Small intestine (tissue), 16 donors: ENCODE measurements at places on chromosomes 6 and 20.

GRCh38 chr6:121811106-121811505, 375.7 kb downstream of the GJA1 start:
- DNase-seq: no peak

GRCh38 chr20:24131281-24131680, 142.7 kb upstream of the GGTLC1 start:
- no peak for DNase-seq

DNA sequence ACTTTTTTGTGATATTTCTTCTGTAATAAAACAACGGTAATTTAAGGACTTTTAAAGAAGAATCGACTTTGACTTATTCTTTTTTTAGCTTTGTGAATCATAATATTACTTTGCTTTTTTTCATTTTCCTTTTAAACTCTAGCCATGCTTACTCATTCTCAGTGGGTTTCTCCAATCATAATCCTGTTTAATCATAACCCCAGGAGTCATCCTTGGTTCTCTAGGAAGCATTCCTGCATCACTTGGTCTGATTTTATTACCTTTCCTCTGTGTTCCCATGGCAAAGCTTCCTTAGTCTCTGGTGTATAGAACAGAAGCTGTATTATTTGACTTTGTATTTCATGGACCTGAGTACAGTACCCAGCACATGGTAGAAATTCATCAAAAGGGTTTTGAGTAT, 223.5 kb downstream of the CDKAL1 start:
- DNase-seq: no peak

DNA sequence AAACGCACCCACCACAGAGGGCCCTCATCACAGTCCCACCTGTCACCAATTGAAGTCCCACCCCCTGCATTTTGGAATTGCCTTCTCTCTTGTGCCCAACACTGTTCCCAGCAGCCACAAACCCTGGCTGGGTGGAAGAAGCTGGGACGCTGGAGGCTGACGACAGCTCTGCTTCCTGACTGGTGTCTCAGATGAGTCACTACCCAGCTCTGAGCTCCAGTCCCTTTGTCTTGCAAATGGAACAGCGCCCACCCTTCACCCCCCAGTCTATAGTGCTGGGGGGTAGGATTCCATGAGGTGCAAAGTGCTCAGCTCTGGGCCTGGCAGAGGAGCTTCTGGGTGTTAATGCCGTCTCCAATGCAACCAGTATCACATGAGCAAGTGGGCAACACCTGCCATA, 85.3 kb downstream of the DLGAP4 start:
- DNase-seq: no peak

- no peak for DNase-seq
These were observed 55.2 kb upstream of the CBLN4 start for GRCh38 chr20:56060486-56060885.

DNA sequence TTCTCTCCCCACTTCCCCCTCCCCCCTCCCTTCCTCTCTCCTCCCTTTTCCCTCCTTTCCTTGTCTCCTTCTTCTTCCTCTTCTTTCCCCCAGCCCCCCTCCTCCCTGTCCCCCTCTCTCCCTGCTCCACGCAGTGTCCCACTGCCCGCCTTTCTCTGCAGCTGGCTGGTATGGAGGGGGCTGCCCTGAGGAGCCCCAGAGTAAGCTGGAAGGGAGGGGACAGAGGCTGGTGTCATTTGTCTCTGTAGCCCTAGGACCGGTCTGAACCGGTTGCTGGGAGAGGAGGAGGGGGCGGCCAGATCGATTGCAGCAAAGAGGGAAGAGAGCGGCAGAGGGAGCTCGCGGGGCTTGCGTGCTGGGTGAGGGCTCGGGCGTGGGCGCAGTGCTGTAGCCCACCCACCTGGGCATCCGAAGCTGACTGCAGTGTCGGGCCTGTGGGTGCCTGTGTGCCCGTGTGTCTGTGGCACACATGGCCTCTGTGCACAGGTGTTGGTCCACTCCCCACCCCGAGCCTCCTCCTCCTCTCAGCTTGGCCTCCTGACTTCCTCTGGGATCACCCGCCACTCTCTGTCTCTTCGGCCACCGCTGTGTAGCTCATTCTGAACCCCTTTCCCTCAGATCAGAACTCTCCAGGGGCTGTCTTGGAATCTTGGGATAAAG, 50.6 kb downstream of the SRC start:
- peak; percentile 45 for DNase-seq

- DNase-seq: no peak
These were observed 60.5 kb upstream of the SRSF6 start for GRCh38 chr20:43397147-43397546.

DNA sequence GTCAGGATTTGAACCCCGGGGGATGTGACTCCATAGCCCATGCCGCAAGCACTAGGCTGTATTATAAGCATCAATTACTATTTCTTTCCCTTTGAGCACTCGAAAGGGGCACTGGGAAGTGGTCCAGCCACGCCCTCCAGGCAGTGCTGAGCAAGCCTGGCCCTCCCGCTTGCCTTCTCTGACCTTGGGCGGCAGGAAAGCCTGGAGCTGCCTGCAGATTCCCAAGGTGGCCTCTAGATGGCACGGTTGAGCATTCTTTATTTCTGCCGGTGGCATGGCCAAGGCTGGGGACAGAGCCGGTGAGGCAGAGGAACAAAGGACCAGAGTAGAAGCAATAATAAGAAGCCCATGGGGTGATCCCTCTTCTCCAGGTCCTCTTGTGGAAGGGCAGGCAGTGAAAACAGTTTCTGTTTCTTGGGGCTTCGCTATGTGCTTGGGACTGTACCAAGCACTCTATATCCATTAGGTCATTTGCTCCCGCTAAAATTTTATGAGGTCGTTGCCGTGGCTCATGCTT, 32.0 kb downstream of the ARHGAP40 start:
- peak; percentile 45 for DNase-seq

- DNase-seq: no peak
These were observed 124.9 kb upstream of the TMEM170B start for GRCh38 chr6:11412616-11413015.

DNA sequence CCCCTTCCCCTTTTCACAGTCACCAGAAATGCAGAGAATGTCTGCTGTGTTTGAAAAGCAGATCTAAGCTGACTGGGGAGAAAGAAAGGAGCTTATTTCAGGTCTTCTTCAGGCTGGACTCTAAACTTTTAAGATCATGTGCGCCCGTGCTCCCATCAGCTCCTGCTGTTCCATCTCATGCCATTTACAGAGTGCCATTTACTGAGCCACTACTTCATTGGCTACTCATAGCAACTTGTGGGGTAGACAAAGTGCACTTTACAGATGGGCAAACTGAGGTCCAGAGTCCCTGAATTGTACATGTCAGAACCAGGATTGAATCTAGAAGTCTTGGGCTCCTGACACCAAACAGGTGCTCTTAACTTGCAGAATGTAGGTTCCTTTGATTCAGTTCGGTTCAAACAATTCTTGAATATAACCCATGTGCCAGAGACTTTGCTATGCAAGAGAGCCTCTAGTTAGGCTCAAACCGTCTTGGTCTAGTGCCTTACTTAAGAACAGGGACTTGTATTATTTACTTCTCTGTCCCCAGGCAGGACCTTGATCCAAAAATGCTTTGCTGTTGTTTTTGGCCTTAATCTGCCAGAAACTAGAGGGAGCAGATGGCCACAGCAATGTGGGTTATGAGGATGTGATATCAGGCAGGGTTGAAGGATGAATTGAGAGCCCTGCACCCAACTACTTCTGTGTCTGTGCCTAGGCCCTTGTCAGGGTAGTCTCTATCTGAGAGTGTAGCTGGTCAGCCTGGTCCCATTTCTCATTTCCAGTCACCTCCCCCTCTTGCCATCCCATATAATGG, 56.4 kb downstream of the RALY start:
- DNase-seq: no peak

DNA sequence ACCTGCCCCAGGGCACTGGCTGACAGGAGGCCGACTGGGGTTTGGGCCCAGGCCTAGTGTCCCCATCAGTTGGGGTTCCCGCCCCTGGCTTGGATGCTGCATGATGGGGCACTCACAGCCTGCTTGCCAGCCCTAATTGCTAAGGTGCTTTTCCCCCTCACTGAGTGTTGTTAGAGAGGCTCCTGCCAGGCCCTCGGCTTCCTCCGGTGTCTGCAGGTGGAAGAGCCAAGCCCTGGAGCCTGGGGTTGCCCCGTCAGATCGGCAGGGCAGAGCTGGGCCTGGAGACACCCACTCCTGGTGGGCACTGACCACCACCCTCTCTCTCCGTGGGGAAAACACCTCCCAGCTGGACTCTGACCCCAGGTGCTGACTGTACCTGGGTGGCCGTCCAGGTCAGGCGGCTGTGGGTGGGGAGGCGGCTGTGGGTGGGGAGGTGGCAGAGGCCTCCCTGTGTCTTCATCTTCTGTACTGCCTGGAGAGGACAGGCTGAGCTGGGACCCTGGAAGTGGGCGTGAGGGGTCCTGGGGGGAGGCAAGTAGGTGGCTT, 6.0 kb upstream of the CABLES2 start:
- DNase-seq: peak; percentile 75

DNA sequence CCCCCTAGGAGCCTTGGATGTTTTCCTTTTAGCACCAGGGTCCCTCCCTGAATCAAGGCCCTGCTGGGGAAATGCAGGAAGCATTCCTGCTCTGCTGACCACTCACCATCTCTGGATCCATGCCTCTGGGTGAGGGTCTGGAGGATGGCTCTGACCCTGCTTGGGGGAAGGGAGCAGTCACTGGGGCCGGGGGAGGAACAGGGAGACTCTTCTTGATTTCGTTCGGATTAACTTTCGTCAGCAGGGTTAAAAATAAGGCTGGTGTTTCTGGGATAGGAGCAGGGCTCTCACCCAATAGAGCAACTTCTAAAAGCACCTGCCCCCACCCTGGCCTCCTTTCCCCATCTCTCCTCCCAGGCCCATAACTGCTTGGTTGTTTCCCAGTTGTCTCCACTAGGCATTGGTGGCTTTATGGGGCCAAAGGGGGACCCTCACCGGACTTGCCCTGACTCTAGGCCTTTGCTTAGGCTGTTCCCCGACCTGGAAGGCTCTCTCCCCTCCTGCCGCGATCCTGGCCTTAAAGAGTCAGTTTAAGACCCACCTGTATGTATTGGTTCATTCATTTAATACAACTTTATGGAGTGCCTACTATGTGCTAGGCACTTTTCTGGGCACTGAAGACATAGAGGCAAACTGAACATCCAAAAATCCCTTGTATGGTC, 63.0 kb downstream of the JPH2 start:
- no peak for DNase-seq

DNA sequence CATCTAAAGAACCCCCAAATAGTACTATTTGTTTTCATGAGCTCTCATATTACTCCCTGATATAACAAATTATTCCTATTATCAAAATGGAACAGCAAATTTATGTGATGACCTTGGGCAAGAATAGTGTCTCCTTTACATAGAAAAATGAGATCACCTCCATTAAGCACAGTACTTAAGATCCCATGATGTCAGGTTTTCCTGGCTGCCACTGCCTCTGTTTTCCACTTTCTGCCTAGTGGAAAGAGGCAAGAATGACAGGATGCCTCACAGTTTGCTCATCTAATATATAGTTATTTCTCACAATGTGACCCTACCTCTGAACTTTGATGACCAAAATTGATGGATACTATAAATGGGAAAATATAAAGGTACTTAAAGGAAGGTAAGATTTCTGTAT, 260.1 kb upstream of the SGK1 start:
- DNase-seq: no peak

DNA sequence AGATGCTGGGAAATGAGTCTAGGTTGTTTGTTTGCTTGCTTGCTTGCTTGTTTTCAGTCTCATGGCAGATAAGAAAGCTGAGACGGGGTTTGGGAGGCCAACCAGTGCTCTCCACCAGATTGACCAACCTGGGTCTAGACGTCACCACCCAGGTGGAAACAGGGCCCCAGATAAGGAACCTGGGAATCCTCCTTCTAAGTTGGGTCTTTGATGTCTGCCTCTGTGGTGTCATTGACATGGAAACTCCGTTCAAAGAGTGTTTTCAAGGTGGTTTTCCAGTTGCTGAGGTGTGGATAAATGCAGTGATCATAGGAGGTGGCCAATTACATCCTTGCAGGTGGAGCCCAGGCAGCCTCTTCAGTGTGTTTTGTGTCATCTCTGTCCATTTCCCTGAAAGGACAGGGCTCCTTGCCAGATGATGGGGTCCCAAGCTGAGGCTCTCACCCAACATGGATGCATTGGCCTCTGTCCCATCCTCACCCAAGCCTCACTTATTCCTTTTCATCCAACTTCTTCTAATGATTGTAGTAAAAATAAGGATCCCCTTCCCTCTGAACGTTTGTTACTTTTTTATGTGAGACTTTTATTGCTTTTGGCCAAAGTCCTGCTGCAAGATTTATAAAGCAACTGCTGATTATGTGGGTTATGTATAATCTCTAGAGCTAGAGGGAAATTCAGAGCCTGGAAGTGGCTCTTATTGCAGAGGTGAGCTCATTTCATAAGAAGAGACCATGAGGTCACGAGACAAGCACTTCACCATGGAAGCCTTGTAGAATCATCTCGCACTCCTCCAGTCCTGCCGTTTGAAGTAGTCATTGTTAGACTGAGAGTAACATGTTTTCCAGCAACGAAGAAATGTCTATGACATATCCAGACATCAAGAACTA, 32.0 kb upstream of the SYNDIG1 start:
- DNase-seq: peak; percentile 89

GRCh38 chr20:32650401-32650944, 23.3 kb downstream of the C20orf203 start:
- no peak for DNase-seq

- no peak for DNase-seq
These were observed 13.9 kb upstream of the CCDC167 start for GRCh38 chr6:37513576-37513975.

GRCh38 chr20:1621316-1621715, 1.5 kb upstream of the SIRPB1 start:
- DNase-seq: no peak

DNA sequence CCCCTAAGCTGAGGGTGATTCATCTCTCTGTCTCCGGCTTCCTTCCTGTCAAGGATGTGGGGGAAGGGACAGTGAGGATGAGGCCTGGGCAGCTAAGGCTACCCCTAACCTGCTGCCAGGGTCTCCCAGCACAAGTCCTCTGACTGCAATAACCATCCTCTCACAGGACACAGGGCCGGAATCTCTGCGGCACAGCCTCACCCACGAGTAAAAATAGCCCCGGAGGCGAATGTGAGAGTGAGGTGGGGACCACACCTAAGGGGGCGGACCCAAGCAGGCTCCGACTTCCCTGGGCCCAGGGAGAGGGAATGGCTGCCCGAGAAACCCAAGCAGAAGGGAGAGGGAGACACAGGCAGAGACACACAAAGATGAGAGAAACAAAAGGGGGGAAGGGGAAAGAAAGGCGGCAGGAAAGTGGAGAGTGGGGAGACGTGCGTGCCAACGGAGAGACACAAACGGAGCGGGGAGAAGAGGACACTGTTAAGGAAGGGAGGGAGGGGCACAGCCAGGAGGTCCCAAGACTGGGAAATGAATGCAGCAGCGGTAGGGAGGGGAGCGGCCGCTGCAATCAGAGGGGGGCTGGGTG, 1.4 kb downstream of the CLIC1 start:
- peak; percentile 83 for DNase-seq

DNA sequence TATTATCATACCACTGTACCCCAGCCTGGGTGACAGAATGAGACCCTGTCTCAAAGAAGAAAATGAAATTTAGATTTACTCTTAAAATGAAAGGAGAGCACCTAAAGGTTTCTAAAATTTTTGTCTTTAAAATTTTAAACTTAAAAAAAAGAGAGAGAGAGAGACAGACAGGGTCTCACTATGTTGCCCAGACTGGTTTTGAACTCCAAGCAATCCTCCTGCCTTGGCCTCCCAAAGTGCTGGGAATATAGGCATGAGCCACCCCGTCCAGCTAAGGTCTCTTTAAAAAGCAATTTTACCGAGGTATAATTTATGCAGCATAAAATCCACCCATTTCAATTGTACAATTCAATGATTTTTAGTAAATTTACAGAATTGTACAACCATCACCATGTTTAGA, 33.2 kb downstream of the ILRUN start:
- no peak for DNase-seq

- DNase-seq: no peak
These were observed 81.3 kb upstream of the CD93 start for GRCh38 chr20:23167431-23167830.
